Urinary bladder (tissue), 4 donors: ENCODE measurements at places on chromosomes 12 and 14. TPM values are rescaled to one million over a fixed set of nuclear protein-coding genes. Genes with fewer than 3 reads are reported as not detected.

GRCh38 chr14:33052943-33053342, 114.3 kb downstream of the NPAS3 start:
- no peak for DNase-seq

- DNase-seq: peak; percentile 80
These were observed 22.5 kb upstream of the NKX2-8 start for GRCh38 chr14:36604757-36605505.

DNA sequence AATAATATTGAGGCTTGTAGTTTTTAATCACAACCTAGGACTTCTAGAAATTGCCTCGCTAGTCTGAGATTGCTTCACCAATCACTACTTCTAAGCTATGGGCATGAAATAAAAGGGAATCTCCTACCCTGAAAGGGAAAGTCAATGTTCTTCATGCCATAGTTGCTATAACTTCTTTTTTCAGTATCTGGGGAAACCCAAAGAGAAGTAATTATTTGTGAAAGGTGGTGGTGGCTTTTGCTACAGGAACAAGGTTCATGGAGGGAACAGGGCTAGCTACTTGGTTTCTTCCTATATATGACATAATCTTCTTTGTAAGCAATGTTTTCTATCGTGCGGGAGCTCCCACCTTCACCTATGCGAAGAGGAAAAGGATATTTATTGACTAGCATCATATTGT, 61.6 kb upstream of the DNM1L start:
- DNase-seq: no peak

DNA sequence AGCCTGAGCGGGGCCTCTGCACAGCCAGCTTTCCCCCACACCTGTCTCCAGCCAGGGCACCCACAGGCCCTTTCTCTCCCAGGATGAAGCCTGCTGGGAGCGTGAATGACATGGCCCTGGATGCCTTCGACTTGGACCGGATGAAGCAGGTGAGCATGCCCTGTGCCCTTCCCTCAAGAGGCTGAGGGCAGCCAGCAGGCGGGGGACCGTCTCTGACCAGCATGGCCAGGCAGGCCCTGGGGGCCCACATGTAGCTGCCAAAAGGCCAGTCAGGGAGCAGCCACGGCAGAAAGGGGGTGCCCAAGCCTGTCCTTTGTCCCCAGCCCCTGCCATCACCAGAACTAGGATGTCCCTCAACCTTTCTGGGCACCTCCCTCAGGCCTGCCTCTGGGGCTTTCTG, 18.3 kb downstream of the DEGS2 start:
- no peak for DNase-seq

HOXC9 gene
- 0.73 TPM for polyA plus RNA-seq

DLK1 gene
- polyA plus RNA-seq: 7.1 TPM

RECQL gene
- polyA plus RNA-seq: 30.1 TPM

- DNase-seq: no peak
These were observed 115.7 kb downstream of the RASSF9 start for GRCh38 chr12:85720308-85721033.

GRCh38 chr12:29713729-29714128, 70.0 kb downstream of the TMTC1 start:
- no peak for DNase-seq

DNA sequence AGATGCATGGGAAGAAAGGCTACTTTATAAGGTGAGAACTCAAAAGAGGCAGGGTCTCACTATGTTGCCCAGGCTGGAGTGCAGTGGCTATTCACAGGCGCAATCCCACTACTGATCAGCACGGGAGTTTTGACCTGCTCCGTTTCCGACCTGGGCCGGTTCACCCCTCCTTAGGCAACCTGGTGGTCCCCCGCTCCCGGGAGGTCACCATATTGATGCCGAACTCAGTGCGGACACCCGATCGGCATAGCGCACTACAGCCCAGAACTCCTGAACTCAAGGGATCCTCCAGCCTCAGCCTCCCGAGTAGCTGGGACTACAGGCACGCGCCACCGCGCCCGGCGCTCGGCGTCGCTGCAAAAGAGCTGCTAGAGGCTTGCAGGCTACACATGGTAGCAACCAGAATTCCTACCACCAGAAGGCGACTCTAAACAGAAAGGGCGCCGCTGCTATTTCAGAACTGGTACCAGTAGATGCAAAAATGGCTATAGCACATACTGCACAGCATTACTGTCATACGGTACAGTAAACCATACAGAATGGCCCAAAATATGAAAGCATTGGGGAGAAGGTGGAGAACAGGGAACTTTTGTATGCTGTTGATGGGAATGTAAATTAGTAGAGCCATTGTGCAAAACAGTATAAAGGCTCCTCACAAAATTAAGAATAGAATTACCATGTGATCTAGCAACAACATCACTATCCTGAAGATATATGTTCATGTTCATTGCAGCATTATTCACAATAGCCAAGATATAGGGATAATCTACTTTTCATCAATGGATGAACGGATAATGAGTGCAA, 1.2 kb upstream of the NEMF start:
- no peak for DNase-seq

- DNase-seq: no peak
These were observed 200.6 kb downstream of the ANO4 start for GRCh38 chr12:100995201-100995600.

LRP1-AS gene
- polyA plus RNA-seq: not detected

PRORP gene
- 12.4 TPM for polyA plus RNA-seq

ACOT4 gene
- 1.0 TPM for polyA plus RNA-seq

DNA sequence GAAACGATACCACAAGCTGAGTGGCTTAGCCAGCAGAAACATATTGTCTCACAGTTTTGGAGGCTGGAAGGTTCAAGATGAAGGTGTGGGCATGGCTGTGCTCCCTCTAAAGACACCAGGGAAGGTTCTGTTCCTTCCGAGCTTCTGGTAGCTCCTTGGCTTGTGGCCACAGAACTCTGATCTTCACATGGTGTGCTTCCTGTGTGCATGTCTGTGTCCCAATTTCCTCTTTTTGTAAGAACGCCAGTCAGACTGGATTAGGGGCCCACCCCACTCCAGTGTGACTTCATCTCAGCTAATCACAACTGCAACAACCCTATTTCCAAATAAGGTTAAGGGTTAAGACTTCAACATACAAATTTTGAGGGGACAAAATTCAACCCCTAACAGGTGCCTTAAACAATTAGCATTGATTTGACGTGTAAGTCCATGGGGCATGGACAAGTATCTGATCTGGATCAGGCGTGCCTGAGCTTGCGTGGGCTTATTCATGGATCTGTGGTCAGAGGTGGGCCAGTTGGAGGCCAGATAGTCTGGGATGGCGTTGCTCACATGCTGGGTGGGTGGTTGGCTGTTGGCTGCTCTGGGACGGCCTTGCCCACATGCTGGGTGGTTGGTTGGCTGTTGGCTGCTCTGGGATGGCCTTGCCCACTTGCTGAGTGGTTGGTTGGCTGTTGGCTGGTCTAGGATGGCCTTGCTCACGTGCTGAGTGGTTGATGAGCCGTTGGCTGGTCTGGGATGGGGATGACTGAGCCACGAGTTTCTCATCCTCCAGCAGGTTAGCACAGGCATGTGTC, 88.5 kb downstream of the LGMN start:
- DNase-seq: no peak

DNA sequence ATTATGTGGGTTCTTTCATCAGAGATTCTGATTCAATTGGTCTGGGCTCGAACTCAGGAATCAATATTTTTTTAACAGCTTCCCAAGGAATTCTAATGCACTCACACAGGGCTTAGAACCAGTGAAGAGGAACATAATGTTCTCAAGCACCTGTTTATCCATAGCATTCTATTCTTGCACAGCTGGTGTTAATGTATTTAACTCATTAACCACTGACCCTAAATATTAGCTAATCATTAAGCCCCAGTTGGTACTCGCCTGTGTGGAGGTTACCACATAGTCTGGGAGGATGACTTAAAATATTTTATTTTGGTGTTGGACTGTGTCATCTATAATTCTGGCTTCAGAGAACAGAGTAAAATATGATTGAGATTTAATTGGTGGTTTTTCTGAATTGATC, 45.3 kb downstream of the LRP6 start:
- no peak for DNase-seq

FGF6 gene
- polyA plus RNA-seq: 0.16 TPM

KRT77 gene
- polyA plus RNA-seq: not detected

SLC25A29 gene
- 34.3 TPM for polyA plus RNA-seq

SLC38A2 gene
- 128 TPM for polyA plus RNA-seq

- no peak for DNase-seq
These were observed 140.4 kb downstream of the EFCAB11 start for GRCh38 chr14:89814126-89814525.

DNA sequence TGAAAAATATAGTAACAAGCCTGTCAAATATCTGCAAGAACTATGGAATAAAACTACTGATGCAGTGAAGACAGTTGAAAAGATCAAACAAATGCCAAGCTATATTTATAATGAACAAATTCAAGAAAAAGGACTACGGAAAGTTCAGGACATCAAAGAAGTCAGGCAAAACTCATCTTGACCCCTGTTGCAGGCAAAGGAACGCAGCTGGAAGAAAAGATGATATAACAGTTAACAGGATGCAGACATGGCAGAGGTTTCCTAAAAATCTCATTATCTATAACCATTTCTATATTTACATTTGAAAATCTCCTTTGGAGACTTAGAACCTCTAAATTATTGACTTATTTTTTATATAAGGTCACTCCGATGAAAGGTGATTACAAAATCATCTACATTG, 34.1 kb downstream of the MDM2 start:
- no peak for DNase-seq

GRCh38 chr12:53660041-53660440, 15.8 kb downstream of the ATP5MC2 start:
- DNase-seq: no peak

GRCh38 chr12:95736631-95737030, 53.9 kb downstream of the NTN4 start:
- DNase-seq: no peak

GRCh38 chr12:42957136-42957535, 367.6 kb upstream of the PRICKLE1 start:
- no peak for DNase-seq

- no peak for DNase-seq
These were observed 64.7 kb upstream of the GNPNAT1 start for GRCh38 chr14:52856139-52856538.
